ENCODE measurements at places on chromosomes 7 and 10.

- no peak for DNase-seq
Observed at GRCh38 chr7:47843291-47843690, 105.0 kb downstream of the PKD1L1 start.

DNA sequence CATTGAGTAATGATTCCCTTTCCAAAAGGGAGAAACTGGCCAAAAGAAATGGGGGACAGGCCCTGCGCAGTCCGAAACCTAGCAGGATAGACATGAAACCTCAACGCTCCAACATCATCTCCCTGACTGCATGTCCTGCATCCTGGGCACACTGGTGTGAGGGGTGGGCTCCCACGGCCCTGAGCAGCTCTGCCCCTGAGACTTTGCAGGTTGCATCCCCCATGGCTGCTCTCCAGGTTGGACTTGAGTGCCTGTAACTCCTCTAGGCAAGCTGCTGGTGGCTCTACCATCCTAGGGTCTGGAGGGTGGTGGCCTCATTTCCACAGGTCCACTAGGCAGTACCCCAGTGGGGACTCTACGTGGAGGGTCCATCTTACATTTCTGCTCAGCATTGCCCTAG lies 16.3 kb upstream of the CRYGN start:
- no peak for DNase-seq

- DNase-seq = no peak
Observed at GRCh38 chr7:98730326-98730725, 113.2 kb downstream of the NPTX2 start.

- DNase-seq = no peak
Observed at GRCh38 chr10:75827587-75828021, 396.2 kb downstream of the LRMDA start.

DNA sequence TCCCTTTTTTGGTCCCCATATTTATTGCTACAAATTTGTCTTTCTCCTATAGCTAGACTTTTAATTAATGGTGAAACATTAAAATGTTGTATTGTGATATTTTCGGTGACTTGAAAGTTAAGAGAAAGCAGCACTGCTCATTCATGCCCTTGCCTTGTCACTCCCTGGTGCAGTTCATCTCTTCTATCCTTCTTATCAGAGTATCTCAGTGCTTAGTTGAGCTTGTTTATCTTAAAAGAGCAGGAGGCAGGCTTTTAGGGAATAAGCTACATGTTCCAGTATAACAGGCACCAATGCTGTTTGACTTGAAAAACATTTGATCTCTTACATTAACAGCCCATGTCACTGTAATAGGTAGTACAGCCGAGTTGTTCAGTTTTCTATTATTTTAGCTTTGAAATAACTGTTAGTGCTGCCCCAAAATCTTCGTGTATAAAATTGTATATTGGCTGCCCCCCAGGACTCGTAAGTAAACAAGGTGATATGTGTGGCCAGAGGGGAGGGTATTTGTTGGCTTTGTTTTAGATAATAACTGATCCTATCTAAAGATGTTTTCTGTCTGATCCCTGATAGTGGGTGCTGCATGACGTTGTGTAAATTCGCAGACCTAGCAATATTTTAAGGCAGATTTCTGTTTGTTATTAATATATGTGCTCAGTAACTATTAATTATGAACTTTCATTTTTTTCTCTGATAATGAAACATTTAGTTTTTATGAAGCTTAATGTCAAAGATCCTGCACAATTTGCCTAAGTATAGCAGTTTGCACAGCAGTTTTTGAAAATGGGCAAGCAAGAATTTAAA lies 96.5 kb downstream of the BTRC start:
- no peak for DNase-seq

GRCh38 chr7:47647181-47647917 lies 65.4 kb upstream of the TNS3 start:
- peak; percentile 59 for DNase-seq

GRCh38 chr7:65820287-65820950 lies 52.5 kb upstream of the VKORC1L1 start:
- no peak for DNase-seq

- no peak for DNase-seq
Observed at GRCh38 chr10:84224411-84225028, 824 bp downstream of the LRIT2 start.

DNA sequence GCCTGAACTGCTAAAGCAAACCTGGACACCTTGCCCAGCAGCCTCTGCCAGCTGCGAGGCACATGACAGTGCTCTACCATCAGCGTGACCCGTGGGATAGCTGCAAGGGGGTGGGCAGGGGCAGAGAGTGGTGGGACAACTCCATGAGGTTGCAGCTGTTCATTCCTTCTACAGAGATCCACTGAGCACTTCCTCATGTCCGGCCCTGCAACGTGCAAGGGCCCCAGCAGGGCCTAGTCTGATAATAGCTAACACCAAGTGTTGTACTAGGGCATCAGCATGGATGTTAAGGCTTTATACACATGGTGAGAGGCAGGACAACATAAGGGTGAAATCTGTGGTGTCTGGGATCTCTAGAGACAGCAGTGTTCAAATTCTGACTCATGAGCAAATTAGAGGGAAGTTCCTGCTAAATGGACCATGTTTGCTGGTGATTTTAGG lies 14.3 kb downstream of the NOD1 start:
- no peak for DNase-seq

DNA sequence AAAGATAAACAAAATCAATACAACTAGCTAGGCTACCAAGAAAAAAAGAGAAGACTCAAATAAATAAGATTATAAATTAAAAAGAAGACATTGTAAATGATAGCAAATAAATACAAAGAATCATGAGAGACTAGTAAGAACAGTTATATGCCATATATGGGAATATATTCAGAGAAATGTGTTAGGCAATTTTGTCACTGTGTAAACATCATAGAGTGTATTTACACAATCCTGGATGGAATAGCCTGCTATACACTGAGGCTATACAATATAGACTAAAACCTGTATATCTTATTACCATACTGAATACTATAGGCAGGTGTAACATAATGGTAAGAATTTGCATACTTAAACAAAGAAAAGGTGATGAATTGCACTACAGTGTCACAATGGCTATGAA lies 717.4 kb downstream of the PARD3 start:
- no peak for DNase-seq

- DNase-seq = no peak
Observed at GRCh38 chr10:123480344-123480743, 185.8 kb upstream of the GPR26 start.

- DNase-seq = no peak
Observed at GRCh38 chr7:73900286-73900685, 39.3 kb downstream of the TMEM270 start.

DNA sequence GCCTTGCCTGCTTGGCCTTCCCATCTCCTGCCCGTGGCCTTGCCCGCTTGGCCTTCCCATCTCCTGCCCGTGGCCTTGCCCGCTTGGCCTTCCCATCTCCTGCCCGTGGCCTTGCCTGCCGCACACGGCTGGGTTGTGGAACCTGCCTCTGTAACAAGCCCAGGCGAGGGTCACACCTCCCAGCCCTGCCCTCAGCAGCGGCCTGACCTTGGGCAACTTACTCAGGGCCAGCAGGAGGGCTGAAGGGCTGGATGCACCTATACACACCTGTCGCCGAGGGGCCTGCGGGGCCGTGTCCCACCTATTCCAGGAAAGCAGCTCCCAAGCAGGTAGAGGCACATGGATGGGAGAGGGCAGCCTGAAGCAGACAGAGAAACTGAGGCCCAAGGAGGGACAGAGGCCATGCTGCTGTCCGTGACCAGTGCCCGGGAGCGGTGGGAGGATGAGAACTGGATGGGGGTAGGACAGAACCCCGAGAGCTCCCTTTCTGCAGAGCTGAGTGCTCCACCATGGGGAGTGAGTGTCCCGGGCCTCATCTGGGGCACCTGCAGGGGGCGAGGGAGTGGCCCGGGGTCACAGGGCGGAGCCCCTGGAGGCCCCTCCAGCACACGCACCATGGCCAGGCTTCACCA lies 277.6 kb downstream of the ELFN1 start:
- no peak for DNase-seq

- DNase-seq = no peak
Observed at GRCh38 chr10:74926791-74927585, 100.6 kb downstream of the KAT6B start.

GRCh38 chr10:107371801-107372200 lies 207.3 kb upstream of the SORCS1 start:
- no peak for DNase-seq

GRCh38 chr10:71978476-71978875 lies 14.3 kb downstream of the CHST3 start:
- DNase-seq = no peak

DNA sequence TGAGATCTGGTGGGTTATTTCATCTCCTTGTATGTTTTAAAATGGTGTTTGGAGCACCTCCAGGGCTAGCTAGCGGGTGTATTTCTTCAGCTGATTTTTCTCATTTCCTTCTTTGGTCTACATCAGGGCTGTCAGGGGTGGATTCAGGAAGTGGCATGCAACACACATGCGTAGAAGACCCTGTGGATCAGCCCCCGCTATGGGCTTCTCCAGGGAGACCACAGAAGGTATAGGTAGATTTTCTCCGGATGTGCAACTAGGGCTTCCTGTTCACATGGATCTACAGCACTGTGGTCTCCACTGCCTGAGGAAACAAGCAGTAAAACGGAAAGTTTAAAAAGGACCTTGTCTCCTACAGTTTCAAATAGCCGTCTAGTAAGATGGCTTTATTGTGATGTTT lies 10.4 kb downstream of the NUB1 start:
- DNase-seq = peak; percentile 75

DNA sequence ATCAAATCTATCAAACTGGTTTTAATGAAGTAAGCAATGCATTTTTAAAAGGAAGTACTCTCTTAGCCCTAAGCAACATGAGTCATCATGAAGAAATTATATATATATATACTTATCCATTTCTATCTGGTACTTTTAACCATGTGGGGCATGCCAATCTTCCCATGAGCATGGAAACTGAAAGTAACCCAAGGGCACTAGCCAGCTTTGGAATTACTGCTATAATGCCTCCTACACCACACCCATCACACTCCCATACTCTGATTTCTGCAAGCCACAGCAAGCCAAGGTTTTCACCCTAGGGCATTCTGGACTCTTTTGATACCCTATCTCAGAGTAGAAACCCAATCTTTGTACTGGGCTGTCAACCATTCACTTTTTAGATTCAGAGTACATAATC lies 204.6 kb downstream of the IMMP2L start:
- DNase-seq = no peak

- no peak for DNase-seq
Observed at GRCh38 chr7:73612598-73613269, 11.6 kb downstream of the MLXIPL start.

DNA sequence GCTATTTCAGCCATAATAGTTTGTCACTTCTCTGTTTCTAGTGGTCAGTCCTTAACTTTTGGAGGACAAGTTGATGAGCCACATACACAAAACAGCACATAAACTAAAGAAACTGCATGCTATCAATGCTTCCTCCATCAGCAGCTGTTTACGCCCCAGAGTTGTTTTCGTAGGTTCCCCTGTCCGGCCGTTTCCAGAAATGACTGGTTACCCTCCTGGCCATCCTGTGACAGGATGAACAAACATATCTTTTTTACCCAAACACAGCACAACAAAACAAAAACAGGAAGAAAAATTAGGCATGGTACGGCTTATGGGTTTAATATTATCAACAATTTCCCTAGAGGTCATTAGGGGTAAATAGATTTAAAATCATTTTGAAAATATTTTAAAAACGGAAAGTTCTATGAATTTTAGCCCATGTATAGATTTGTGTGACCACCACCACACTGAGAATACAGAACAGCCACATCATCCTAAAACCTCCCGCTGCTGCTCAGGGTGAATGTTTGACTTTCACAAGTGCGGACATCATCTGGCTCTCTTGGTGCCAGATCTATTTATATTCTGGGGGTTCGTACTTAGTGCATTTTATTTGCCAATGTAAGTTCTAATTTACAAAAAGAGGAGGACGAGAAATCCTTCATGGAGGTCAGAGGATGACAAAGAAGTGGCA lies 74.8 kb downstream of the HIPK2 start:
- no peak for DNase-seq

DNA sequence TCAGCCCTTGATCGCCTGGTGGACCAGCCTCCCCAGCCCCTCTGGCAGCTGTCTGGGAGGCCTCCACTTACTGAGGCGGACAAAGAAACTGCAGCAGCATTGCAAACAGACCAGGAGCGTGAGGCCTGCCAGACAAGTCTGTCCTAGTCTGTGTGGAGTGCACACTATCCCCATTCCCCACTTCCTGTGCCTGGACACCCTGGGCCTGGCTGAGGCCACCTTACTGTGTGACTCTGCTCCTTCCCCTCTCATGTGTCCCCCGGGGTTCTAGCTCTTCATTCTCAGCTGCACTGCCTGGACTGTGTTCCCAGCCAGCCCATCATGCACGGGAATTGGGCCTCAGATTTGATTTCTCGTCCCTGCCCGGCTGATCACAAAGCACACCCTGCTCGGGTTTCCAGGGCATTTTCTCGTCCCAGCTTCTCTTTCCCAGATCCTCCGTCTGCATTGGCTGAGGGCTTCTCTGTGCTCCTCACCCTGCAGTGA lies 16.7 kb upstream of the C10orf90 start:
- no peak for DNase-seq
